ENCODE measurements at places on chromosomes 5 and 9.

- DNase-seq, result no peak
Measured at GRCh38 chr5:134509308-134510040, 16.0 kb upstream of the JADE2 start.

- no peak for DNase-seq
Measured at GRCh38 chr9:110027671-110028081, 180.3 kb downstream of the C9orf152 start.

DNA sequence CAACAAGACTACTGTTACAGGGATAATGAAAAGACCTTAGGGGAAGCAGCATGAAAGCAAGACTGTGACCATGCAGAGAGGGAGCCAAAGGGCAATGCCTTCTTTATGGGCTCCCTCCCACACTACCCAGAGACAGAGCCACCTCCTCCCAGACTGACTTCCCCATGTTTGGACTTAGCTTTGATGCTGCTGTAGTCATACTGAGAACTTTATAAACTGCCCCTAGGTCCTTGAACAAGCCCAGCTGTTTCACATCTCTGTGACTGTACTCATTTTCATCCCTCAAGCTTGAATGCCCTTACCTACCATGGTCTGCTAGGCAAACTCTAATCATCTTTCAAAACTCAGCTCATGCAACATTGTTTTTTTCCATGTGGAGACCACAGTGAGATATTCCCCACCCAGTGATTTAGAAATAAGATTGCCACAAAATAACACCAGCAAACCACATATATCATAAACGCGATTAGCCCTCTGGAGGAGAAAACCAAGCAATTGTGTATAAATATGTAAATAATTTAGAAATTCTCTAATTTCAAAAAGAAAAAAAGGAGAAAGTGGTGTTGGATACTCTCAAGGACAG, 23.4 kb upstream of the FAM169A start:
- no peak for DNase-seq

GRCh38 chr9:101758304-101758930, 20.0 kb upstream of the GRIN3A start:
- DNase-seq, result no peak

DNA sequence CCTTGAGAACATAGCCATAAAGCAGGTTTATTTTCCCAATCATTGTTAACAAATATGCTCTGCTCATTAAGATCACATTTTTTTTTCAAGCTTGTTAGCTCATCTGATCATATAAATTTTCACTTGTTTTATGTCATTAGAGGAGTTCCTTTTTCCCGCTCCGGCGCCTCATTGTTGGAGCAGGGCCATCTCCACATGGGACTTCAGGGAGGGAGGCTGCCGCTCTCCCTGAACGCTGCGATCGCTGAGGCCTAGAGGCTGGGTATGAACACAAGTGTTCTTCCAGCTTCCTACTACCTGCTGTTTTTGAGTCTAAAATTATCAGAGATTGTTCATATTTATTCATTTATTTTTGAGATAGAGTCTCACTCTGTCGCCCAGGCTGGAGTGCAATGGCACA, 246.9 kb downstream of the MPDZ start:
- DNase-seq, result no peak

DNA sequence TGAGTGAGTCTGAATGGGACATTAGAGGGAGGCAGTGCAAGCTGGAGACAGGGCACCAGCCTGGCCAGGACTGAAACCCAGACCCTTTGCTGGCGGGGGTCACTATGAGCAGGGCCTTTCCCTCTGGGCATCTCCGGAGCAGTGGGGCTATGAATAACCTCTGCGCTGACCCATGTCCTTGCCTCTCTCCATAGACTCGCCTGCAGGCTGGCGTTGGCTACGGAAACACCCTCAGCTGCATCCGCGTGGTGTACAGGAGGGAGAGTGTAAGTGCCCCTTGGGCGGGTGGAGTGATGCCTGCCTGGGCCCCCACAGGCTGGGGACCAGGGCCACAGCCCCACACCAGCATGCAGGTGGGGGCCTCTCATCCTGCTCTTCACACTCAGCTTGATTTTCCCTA, 15.8 kb downstream of the SLC25A48 start:
- DNase-seq, result no peak

GRCh38 chr9:6383551-6384225, 29.3 kb upstream of the UHRF2 start:
- DNase-seq, result no peak

GRCh38 chr5:113319256-113320053, 115.3 kb downstream of the TSSK1B start:
- no peak for DNase-seq

DNA sequence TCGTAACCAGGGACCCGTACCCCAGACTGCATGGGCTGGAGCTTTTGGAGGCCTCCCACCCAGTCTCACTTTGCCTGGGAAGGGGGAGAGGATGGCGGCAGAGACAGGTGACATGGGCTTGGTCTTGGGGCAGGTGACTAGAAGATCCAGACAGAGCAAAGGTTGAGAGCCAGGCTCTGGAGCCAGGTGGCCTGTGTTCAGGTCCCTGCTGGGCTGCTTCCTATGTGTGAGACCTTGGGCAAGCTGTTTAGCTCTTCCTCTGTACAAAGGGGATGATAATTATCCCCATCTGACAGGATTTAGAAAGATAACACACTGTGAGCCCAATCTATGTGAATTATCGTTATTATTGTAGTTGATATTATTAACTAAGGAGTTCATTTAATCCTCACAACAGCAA, 16.1 kb upstream of the NDST1 start:
- DNase-seq, result no peak

DNA sequence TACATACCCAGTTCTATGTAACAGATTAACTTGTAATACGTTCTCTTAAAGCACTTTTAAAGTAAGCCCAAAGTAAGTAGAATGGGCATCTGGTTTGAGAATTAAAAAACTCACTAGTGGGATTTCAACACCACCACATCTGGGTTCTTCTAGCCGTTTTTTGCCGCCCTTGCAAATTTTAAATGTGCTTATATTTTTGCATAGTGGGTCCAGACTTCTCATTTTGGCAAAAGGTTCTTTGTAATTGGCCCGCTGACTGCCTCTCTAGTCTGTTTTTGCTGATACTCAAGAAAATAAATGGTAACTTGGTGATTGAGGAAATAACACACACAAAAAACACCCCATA, 582 bp upstream of the FBXO4 start:
- DNase-seq, result no peak

GRCh38 chr5:53035868-53036381, 46.8 kb downstream of the ITGA2 start:
- no peak for DNase-seq

GRCh38 chr5:148751025-148751424, 75.4 kb upstream of the ADRB2 start:
- no peak for DNase-seq

DNA sequence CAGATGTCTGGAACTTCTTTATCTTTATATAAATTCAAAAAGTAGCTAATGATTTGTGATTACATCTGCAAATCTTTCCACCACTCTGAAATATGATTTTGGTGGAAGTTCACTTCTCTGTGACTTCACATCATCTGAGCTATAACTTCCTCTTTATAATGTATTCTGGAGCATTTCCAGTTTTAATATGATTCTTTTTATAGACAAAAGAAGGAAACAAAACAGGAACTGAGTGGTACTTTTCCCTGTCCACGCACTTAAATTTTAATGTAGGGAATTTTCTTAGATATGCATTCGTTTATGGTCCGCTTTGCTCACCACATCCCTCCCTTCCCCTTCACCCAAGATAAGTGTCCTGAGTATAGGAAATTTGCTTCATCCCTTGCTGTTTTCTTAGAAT, 333.5 kb downstream of the CHSY3 start:
- DNase-seq, result no peak

DNA sequence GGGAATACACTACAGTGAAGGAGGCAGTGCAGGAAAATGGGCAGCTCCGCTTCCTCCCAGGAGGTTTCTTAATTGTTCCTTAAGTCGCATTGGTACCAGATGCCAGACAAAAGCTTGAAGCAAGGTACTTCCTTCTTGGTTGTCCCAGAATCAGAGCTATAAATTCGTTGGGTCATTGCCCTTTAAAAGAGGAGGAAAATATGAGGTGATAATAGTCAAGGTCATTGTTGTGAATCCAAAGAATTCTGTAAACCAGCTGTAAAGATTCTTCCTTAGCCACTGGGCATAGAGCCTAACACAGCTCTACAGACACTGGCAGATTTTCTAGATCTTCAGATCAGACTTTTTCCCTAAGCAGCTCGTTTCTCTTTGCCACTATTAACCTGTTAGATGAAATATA, 444.1 kb upstream of the TLE4 start:
- DNase-seq, result no peak

- DNase-seq, result no peak
Measured at GRCh38 chr9:113611461-113612215, 148.1 kb downstream of the RGS3 start.

DNA sequence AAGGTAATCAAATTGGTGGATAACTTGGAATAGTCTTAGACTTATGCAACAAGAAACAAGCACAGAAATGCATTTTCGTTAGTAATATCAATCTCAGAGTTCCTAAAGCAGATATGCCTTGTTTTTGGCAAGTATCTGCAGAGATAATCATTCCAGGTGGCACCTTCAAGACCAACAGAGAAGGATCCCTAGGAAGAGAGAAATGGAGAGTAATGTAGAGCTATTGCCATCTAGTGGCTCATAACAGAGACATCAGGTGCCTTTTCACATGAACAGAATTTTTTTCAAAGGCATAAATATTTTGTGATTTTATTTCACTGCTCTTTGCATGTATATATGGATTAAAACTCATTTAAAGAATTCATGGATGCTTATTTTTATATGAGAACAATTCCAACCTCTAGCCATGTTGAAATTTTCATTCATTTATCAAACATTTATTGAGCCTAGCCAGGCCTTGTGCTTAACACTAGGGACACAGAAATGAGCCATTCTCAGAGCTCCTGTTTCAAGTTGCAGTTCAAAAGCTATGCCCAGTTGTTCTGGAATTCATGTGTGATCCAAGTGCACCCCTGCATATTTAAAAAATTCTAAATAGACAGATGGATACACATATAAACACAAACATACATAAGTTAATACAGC, 117.5 kb upstream of the OR13F1 start:
- no peak for DNase-seq

- DNase-seq, result no peak
Measured at GRCh38 chr5:5350101-5350500, 72.4 kb upstream of the ICE1 start.

DNA sequence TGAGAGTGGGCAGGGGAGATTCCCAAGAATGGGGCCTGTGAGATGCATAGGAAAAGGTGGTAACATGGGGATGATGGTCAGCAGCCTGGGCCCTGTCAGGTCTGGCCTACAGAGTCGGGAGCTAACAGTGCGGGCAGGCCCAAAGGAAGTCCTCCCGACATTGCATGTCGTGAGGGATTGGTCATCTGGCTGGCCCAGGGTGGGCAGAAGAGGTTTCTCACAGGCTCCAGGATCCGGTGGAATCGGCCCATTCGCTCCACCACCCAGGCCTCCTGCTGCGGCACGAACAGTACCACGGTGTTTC, 514 bp downstream of the STOML2 start:
- DNase-seq, result no peak

DNA sequence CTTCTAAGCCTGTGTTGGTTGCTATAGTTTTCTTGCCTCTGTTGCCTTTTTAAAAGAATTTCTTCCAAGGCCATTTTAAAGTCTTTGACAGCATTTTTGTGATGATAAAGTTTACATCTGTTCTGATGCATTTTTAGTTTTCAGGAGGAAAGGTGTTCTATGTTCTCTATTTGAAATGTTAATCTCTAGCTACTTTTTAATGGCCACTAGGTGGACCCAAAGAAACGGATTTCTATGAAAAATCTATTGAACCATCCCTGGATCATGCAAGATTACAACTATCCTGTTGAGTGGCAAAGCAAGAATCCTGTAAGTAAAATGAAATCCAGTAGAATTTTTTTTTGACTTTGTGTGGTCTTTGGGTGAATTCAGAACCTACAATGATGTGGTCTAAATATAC, 60.2 kb downstream of the MELK start:
- no peak for DNase-seq

DNA sequence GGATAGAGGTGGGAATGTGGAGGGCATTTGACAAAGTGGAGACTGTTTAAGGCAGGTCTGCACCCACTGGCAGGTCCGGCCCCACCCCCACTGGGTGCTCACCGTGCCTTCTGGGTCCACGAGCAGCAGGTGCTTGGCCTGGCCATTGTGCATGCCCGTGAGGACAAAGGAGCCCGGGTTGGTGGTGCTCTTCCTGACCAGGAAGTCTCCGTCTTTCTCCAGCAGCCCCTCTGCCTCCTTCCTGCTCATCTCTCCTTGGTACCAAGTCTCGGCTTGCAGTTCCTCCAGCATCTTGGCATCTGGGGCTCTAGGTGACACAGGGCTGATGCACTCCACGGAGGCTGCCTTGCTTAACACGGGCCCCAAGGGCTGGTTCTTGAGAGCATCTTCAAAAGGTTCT, 46.6 kb downstream of the S1PR3 start:
- DNase-seq, result no peak
